ENCODE measurements at places on chromosomes 11 and 22.

- no peak for DNase-seq
Observed at GRCh38 chr22:38176170-38176741, 5.4 kb downstream of the PLA2G6 start.

DNA sequence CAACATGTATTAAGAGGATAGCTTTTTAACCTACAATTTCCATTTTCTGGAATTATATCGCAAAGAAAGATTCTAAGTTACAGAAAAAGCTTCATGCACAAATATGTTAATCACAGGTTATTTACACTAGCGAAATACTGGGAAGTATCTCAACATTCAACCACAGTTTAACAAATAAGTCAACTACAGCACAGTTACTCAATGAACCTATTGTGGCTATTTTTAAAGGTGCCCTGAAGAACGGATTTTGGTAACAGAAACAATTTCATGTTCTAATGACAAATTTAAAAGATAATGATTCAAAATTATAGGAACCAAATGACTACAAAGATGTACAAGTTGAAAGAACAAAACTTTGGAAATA is 51.2 kb downstream of the SYN3 start:
- DNase-seq: no peak

- DNase-seq: no peak
Observed at GRCh38 chr11:23100726-23101125, 240.5 kb upstream of the CCDC179 start.

- DNase-seq: peak; percentile 55
Observed at GRCh38 chr22:36237462-36238372, 1.6 kb downstream of the APOL2 start.

- DNase-seq: no peak
Observed at GRCh38 chr22:40031766-40032470, 37.2 kb downstream of the FAM83F start.

DNA sequence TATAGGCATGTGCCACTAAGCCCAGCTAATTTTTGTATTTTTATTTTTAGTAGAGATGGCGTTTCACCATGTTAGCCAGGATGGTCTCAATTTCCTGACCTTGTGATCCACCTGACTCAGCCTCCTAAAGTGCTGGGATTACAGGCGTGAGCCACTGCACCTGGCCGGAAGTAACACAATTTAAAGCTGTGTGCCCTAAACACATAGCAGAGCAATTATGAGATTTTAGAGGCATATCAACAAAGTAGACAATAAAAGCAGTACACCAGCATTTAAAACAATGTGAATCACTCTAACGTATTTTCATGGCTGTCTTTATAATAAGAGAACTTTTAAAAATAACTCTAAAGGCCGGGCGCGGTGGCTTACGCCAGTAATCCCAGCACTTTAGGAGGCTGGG is 42.4 kb downstream of the PRR14L start:
- DNase-seq: no peak

DNA sequence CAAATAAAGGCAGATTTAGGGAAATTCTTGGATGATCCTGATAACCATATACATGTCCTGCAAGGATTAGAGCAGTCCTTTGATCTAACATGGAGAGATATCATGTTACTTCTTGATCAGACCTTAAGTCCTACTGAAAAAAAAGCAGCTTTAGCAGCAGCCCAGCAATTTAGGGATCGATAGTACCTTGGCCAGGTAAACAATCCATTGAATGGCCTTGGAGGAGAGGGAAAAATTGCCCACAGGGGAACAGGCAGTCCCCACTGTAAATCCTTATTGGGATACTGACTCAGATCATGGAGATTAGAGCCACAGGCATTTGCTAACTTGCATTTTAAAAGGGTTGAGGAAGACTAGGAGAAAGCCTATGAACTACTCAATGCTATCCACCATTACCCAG is 47.8 kb downstream of the PRSS23 start:
- DNase-seq: no peak

DNA sequence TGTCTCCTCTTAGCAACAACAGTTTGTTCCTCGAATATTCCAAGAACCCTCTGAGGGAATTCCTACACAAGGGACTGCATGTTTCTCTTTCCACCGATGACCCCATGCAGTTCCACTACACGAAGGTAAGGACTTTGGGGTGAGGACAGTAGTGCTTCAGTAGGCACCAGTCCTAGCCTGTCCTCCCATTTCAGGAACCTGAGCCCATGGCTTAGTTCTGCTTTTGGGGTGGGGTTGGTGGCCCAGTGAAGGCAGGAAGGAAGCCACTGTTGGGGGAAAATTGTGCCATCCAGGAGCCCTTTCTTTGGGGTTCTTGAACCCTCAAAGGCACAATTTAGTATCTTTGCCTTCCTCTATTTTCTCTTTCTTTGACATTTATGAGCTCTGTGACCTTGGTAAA is 38.2 kb downstream of the RNF141 start:
- no peak for DNase-seq

- DNase-seq: no peak
Observed at GRCh38 chr11:69418576-69419296, 62.7 kb upstream of the LINC01488 start.

All from activated CD4-positive, alpha-beta T cell treated with anti-CD3 and anti-CD28 coated beads, Interleukin-2, amount 50 U/mL, for 16 hours (primary cell).